ENCODE measurements at places on chromosomes 2 and 18.

- no peak for DNase-seq
Measured at GRCh38 chr2:64328756-64329155, 125.2 kb upstream of the LGALSL start.

GRCh38 chr2:191661097-191661924 lies 16.6 kb upstream of the NABP1 start:
- DNase-seq: no peak

DNA sequence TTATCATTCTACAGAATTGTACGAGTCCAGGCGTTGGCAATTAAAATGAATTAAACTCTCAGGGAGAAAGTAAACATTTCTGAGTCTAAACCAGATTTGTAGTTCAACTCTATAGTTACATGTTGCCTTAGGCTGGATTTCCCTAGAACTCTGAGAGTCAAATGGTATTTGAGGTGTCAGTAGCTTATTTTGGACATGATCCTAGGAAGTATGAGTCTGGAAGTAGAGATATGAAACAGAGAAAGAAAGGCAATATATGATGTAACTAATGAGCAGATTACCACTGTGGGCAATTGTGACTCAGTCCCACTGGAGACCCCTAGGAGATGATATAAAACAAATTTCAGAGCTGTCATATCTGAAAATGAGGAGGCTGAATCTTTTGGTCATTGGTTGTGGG lies 199.1 kb upstream of the UBE2E3 start:
- no peak for DNase-seq

DNA sequence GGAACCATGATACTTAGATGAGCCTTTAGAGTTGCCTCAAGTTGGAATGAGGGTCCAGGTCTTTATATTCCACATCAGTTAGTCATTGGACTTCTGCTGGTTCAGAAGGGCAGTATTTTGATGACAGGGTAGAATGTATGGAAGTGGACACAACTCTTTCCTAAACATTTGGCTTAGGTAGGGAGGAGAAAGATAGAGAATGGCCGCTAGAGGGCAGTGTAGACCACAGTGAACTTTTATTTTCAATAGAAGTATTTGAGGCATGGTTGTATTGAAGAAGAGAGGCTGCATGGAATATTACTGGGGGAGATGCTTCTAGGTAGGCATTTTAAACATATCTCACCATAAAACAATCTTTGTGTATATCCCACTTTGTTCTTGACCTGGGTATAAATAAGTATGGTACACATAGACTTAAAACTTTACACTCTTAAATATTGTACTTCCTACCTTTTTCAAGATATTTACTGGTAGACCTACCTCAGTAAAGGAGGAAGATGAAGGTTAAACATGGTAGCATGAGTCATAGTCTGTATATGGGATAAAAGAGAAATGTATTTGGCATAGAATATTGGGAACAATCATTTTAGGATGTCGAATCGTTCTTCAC lies 497.6 kb upstream of the FAM98A start:
- peak; percentile 72 for DNase-seq

DNA sequence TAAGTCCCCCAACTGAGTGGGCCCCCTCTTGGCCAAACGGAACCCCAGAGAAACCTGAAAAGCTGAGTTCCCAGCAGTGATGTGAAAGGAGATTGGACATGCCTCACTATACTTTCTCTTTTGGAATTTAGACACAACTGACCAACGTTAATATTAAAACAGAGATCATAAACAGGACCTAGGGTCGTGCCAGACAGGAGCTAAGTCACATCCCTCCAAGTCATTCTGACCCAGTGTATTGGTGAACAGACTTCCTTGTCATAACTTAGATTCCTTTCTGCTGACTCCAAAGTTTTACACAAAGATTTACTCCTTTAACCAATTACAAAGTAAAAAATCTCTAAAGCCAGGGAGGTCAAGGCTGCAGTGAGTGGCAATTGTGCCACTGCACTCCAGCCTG lies 46.9 kb downstream of the UXS1 start:
- no peak for DNase-seq

- DNase-seq: no peak
Measured at GRCh38 chr2:45886171-45886663, 234.7 kb downstream of the PRKCE start.

- no peak for DNase-seq
Measured at GRCh38 chr2:8796315-8796848, 41.0 kb downstream of the KIDINS220 start.

DNA sequence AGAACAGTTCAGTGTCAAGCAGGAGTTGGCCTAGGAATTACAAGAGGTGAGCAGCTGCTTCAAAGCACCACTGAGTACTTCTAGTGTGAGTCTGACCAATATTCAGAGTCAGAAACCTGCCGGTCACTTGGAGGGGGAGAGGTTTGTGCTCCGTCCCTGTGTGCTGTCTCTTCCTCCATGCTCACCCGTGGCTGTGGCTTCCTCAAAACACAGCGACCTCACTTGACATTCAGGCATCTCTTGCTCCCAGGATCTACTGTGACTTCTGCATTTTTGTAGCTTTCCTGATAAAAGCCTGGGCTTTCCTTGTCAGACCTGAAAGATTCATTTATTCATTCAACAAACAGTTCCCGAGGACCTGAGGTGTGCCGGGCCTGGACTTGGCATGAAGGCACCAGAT lies 32.9 kb downstream of the TPRKB start:
- no peak for DNase-seq

GRCh38 chr18:24209558-24209957 lies 70.7 kb downstream of the CABYR start:
- no peak for DNase-seq

- no peak for DNase-seq
Measured at GRCh38 chr2:163558251-163559021, 177.4 kb downstream of the FIGN start.

DNA sequence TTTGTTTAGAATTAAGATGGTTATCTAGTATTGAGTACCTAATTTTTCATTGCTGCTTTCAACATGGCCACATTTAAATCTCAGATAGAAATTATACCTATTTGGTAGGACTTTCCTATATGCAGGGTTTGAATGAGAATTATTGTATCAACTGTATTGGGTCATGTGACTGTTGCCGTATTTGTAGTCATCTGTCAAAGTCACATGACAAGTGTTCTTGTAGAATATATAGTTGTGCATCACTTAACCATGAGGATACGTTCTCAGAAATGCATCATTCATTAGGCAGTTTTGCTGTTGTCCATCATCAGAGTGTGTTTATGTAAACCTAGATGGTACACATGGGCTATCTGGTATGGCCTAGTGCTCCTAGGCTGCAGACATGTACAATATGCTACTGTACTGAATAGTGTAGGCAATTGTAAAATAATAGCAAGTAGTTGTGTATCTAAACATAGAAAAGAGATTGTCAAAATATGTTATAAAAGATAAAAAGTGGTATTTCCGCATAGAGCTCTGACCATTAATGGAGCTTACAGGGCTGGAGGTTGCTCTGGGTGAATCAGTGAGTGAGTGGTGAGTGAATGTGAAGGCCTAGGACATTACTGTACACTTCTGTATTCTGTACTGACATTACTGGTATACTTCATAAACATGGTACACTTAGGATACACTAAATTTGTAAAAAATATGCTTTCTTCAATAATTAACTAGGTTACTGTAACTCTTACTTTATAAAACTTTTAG lies 123.7 kb downstream of the MAP4K4 start:
- no peak for DNase-seq

DNA sequence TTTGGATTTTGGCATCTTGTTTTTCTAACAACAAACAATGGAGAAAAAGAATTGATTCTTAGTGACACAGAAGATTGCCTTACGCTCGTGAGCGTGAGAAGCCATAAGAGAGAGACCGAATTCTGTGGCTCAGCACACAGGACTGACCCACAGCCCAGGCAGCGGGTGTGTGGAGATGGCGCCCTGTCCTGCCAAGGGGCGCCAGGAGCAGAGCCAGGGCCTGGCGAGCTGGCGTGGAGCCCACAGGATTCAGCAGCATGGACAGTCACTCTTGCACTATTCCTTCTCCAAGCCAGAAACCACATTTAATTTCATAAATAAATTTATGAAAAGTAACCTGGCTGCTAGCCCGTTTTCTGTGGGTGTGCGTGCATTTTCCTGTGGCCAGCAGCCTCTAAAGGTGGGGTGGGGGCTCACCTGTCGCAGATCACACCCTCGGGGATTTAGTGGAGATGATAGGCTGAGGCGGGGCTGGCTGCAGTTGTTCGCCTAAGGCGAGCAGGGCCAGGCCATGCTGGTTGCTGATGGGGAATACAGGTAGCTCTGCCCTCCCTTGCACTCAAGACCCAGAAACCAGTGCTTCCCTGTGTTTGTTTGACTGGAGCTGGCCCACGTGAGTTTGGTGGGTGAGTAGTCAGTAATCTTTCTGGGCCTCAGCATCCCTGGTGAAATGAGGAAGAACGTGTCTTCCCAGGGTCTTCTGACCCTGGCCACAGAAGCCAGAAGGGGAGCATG lies 46.2 kb downstream of the FAM168B start:
- DNase-seq: no peak

- no peak for DNase-seq
Measured at GRCh38 chr2:120642646-120643045, 93.0 kb upstream of the GLI2 start.

DNA sequence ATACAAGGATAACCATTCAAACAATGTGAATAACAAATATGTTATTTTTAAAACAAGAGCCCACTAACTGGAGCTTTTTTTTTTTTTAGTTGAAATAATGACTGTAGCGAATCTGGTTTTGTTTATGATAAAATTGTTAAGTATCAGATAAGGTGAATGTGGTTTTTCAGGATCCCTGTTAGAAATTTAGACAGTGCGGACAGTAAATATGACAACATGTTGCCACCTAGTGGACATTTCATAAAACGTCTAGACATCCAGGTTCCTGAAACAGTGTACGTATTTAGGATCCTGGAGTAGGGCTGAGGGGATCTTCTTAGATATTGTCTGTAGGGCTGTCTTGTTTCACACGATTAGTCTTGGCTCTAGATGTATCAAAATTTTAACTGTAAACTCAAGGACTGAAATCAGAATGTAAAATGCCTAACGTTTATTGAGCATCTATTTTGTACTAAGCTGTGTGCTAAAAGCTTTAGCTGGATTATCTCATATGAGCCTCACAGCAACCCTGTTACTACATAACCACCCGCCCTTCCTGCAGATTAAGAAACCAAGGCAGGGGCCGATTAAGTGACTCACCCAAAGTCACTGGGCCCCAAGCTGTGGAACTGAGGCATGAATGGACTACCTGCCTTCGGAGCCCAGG lies 23.9 kb upstream of the CCDC68 start:
- DNase-seq: peak; percentile 63

DNA sequence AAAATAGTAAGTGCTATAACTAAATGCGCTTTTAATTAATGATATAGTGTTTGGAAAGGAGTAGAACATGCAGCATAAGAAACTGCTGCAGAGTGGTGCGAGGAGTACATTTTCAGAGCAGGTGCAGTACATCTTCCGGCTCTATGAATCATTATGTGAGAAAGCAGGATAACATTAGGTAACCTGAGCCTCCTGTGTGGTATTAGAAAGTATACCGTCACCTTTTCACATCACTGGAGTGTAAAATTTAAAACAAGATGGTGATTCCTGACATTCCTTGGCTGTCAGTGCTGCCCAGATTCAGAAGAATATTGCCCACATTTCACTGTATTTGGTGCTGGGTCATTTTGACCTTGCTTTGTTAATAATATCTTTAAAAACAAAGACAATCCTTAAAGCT lies 7.8 kb upstream of the DYNC2LI1 start:
- DNase-seq: no peak
